A172 (cell line): ENCODE measurements at places on chromosomes 11 and 22. TPM values are rescaled to one million over a fixed set of nuclear protein-coding genes. Genes with fewer than 3 reads are reported as not detected.

Gene MIAT
- 1.9 and 2.2 TPM in 2 replicates for total RNA-seq

Gene WT1
- 1.9 and 6.4 TPM in 2 replicates for total RNA-seq

Gene HIC2
- 0.53 and 1.1 TPM in 2 replicates for total RNA-seq

Gene TRIM29
- total RNA-seq = 3.0 and 10.2 TPM in 2 replicates

Gene KCTD14
- total RNA-seq = 0.09 TPM in 1 of 2 replicates, not detected in the other

Gene SLC17A6
- total RNA-seq = not detected in 2 replicates

DNA sequence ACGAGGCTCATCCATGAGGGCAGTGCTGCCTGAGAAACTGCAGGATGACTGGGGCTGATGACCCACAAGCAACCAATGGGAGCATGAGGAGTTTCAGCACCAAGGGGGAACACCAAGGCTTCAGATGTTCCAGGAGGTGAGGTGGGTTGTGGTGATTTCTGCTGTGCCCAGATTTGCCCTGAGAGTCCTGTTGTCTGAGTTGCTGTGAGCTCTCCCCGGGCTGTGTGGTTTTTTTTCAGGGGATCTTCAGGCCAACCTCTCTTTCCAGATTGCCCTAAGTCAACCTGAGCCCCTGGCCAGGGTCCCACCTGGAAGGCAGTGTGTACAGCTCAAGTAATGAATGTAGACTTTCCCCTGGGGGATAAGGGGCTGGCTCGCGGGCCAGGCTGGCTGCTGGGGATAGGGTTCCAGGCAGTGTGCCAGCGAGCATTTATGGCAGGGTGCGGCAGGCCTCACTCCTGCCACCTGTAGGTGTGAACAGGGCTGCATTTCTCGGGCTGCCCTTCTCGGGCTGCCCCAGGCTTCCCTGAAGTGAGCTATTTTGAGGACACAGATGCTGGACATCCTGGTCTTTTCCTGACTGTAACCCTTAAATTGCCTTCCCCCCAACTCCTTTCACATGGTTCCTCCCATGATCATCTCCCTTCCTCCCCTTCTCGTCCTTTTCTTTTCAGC is 9.8 kb downstream of the SLC22A6 start:
- peak; percentile 40 for DNase-seq

- no peak for DNase-seq
These were observed 1.0 kb upstream of the PLAAT2 start for GRCh38 chr11:63564056-63564774.

GRCh38 chr11:85848006-85848405 is 7.2 kb upstream of the CCDC83 start:
- no peak for DNase-seq

DNA sequence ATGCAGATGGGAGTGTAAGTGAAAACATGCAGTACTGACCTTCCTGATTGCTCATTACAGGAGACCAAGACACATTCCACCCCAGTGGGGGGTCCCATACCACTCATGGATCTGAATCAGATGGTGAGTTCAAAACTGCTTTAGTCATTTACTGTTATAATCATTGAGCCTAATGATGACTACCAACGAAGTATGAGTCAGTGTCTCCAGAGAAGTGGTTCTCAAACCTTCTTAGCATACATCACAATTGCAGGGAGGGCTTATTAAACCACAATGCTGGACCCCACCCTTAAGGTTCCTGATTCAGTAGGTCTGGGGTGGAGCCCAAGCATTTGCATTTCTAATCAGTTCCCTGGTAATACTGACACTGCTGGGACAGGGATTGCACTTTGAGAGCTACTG is 75.8 kb downstream of the CD44 start:
- peak; percentile 99 for DNase-seq

DNA sequence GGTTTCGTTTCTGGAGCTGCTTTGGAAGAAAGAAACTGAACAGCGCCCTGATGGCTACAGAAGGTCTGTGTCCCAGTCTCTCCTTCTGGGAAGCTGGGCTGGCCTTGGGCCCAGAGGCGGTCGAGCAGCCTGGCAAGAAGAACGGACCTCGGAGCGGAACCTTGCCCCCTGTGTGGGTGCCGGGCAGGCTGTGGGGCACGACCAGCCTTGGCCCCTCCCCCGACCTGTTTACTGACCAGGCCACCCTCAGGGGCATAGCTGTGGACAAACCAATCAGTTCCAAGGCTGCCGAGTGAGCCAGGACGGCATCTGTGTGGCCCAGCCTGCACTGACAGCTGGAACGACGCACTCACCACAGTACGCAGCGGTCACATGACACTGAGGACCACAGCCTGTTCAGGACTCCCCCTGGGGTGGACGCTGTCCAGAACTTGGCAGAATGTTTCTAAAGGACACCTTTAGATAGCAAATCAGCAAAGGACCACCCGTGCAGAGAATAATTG is 7.2 kb downstream of the PIM3 start:
- no peak for DNase-seq

GRCh38 chr11:116082256-116082655 is 578.0 kb upstream of the CADM1 start:
- DNase-seq = no peak

- no peak for DNase-seq
These were observed 530.2 kb downstream of the SOX6 start for GRCh38 chr11:15825976-15826650.

DNA sequence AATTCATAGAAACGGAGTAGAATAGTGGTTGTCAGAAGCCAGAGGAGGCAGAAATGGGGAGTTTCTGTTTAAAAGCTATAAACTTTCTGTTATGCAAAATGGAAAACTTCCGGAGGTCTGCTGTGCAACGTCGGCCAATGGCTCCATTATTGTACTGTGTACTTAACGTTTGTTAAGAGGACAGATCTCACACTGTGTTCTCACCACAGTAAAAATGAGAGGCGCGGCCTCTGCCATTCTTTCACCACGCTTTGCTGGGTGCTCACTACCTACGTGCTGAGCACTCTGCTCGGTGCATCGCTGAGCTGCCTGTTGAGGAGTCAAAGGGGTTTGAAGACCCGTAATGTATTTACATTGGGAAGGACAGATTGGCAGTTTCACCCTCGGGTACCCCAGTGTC is 218.8 kb upstream of the B3GAT1 start:
- DNase-seq = no peak

DNA sequence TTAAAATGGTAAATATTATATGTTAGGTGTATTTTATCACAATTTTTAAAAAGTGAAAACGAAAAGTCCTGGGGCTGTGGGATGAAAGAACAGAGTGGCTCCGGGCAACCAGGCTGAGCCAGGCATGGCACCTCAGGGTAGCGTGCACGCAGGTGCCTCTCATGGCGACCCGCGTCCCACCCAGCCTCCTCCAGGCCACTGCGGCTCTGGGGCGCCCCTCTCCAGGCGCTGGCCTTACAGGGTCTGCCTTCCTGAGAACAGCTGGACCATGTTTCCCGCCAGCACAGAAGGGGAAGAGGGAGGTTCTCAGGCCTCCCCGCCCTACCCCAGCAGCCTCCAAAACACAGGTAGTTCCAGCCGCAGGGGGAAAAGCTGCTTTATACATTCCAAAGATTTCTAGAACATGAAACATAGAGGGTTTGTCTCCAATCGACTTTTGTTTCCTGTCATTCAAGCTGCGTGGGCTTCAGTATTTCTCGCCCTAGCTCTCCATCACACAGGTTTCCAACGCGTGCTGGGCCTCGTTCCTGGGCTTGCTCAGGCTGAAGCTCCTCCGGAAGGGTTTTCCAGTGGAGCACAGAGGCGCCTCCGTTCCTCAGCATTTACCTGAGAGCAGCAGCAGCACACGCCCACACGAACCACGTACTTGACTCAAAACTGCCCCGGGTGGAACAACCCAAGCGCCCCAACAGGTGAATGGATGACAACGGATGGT is 10.5 kb downstream of the EHD1 start:
- no peak for DNase-seq

DNA sequence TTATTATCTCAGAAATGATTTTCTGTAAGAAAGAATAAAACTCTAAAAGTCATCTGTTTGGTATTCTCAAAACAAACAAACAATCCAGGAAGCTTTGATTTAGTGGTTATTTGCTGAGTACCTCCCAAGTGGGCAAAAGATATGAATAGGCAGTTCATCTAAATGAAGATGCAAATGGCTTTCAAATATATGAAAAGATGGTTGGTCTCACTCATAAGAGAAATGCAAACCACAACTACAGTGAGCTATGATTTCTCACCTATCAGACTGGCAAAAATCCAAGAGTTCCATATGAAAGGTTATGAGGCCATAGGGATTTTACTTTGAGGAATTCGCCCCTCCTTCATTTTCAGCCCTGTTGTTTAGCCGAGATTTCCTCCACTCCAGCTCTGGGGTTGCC is 11.3 kb upstream of the P2RY2 start:
- peak; percentile 46 for DNase-seq

DNA sequence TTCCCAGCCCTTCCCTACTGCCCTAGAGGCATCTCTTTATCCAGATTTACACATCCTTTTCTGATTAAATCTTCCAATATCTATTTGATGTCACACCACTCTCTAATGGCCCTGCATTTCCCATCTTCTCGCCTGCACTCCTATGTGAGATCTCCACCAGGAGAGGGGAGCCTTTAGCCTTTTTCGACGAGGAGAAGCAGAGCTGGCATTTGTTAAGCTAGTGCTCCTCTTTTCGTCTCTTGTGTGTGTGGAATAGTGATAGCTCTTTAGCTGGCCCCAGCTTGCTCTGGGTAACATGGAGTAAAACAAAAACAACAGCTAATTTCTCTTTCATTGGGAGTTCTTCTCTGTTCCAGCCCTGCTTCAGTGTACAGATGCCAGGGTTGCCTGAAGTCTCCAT is 536.5 kb downstream of the NTM start:
- no peak for DNase-seq

- no peak for DNase-seq
These were observed 3.5 kb downstream of the IFT27 start for GRCh38 chr22:36772451-36772850.

GRCh38 chr11:134677397-134677822 is 265.4 kb upstream of the B3GAT1 start:
- no peak for DNase-seq

DNA sequence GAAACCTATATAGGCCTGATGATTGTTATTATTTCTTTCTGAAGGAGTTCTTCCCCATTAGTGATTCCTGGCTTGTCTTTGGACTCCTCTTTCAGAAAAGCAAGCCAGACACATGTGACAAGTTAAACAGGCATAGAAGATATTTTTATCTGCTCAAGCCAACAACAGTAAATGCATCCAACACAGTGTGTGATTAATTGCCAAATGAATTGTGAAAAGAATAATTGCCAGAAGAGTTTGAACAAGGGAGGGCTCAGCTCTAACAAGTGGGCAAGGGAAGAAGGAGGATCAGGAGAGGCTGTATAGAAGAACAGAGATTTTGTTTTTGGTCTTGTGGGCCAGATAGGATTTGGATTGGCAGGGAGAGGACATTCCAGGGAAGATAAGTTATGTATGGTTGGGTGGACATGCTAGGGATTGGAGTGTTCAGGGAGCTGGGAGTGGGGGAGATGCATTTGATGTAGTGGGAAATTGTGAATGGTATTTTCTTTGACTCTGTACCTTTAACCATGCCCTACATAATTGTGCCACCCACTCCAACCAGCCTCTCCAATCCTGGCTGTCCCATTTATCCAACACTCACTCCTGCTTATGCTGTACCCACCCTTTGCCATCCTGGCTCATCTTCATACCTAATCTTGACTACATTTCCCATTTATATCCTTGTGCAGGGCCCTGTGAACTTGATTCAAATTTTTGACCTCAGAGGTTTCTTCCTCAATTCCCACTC is 172.8 kb downstream of the RRAS2 start:
- DNase-seq = no peak

DNA sequence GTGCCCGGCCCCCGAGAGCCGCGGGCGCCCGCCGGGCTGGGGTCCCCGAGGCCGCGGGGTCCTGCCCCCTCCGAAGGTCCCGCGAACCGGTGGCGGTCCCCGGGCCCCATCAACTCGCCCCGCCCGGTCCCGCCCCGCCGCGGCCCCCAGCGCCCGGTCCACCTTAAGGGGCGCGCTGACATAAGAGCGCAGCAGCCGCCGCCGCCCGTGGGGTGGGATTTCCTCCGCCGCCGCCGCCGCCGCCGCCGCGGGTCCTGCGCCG is at the start of gene ZDHHC8:
Gene ZDHHC8 (plus strand): TSS at position 208 of the 262 bp plus-strand sequence. CDS start 144 bp downstream, outside the sequence.
- no peak for DNase-seq

- DNase-seq = no peak
These were observed 5.0 kb downstream of the MICALL1 start for GRCh38 chr22:37910890-37911672.

GRCh38 chr11:79973721-79974617 is 533.1 kb upstream of the TENM4 start:
- DNase-seq = peak; percentile 73
